ENCODE measurements at places on chromosomes 12 and 14.

- no peak for DNase-seq
These were observed 17.3 kb downstream of the PCNX1 start for GRCh38 chr14:70924521-70924920.

GRCh38 chr12:79737875-79738718 lies 47.3 kb upstream of the PAWR start:
- peak; percentile 47 for DNase-seq

GRCh38 chr12:2115101-2115845 lies 62.5 kb downstream of the CACNA1C start:
- DNase-seq, result no peak

DNA sequence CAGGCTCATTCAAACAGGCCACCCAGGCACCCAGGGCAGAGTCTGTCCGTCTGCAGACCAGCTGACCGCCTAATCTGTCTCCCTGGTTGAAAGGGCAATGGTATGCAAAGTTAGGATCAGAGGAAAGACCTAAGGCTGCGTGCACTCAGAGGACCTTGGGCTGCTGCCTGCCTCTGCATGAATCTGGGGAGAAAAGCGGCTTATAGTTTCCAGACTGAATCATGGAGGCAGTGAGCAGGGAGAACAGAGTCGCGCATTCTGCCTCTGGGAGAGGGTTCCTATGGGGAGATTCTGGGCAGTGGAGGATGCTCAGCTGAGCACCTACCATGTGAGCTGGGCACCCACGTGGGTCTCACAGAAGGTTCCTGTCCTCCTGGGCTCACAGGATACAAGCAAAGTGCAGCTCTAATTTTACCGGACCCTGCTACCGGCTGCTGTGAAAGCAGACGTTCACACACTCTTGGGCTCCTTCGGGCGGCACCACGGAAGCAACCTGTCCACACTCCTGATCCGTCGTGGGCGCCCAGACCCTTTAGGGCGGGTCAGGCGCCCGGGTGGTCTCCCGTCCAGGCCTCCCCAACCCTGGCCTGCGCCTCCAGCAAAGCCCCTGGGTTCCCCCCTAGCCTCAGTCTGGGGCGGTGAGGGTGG lies 772 bp downstream of the SCARB1 start:
- no peak for DNase-seq

DNA sequence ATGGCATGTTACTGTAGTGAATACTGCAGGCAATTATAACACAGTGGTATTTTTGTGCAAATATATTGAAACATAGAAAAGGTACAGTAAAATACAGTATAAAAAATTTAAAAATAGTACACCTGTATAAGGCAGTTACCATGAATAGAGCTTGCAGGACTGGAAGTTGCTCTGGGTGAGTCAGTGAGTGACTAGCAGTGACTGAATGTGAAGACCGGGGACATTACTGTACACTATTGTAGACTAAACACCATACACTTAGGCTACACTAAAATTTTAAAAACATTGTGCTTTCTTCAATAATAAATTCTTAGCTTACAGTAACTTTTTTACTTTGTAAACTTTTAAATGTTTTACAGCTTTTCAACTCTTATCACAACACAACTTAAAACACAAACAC lies 181.7 kb downstream of the GALC start:
- no peak for DNase-seq

GRCh38 chr14:89531661-89532335 lies 114.8 kb upstream of the FOXN3 start:
- no peak for DNase-seq

DNA sequence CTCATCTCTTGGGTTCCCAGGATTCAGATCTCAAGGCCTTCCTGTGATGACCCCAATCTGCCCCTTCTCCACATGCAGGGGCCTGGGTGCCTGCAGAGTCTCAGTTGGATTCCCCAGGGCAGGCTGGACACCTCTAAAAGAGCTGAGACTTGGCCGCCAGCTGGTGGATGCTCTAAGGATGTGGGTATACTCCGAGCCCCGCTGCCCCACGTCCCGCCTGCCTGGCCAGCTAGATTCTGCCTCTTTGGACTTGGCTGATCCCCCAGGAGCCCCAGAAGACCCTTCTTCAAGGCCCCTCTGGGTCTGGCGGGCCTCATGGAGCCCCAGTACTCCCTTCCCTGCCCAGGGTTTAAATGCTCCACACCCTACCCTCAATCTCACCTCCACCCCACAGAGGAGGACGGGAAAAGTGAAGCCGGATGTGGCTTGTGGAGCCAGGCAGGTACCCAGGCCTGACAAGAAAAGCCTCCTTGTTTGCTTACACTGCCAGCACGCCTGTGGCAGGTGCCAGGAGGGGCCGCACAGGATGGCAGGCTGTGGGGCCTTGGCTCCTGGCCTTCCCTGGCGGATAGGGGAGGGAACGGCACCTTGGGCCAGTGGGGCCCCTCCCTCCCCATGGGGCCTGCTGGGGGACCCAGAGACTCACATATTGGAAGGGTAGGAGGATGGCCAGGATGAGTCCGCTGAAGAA lies 15.1 kb downstream of the FAIM2 start:
- DNase-seq, result no peak

GRCh38 chr12:50234347-50234746 lies 49.0 kb downstream of the LIMA1 start:
- no peak for DNase-seq

GRCh38 chr12:113088037-113088436 lies 31.5 kb downstream of the DTX1 start:
- DNase-seq, result no peak

DNA sequence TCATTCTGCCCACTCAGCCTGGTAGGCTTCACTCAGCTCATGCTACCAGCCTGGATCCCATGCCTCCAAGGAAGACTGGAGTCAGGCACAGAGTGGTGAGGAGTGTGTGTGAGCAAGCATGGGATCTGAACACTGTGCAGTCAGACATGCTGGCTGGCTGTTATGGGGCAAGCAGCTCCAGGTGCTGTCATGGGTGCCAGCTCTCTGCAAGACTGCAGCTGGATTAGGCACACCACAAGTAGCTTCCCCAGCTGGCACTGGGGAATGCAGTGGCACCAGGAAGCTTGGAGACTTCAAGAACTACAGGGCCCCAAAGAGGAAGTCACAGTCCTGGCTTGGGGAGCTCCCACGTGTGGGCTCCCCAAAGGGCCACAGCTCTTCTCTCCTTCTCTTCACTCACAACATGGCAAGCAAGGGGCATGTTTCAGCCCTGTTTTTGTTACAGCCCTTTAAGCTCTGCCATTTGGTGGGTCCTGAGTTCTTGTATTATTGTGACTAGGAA lies 202.5 kb downstream of the VRK1 start:
- no peak for DNase-seq

DNA sequence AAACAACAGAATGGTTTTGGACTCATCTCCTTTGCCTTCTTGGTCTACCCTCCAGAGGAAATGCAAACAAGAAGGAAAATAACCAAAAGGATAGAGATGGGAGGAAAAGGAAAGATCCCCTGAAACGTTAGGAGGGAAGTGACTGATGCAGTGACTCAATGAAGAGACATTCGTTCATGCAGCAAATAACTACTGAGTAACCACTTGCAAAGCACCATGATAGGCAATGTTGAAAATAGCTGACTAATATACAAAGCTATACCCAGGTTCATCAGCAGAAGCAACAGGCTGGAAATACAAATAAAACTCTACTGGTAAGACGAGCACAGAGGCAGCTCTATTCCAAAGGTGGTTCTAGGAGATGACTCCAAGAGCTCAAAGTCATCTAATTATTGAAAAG lies 41.8 kb downstream of the R3HDM2 start:
- no peak for DNase-seq

- DNase-seq, result no peak
These were observed 148.2 kb upstream of the LMNTD1 start for GRCh38 chr12:25701290-25701689.

- no peak for DNase-seq
These were observed 9.2 kb downstream of the NDUFA12 start for GRCh38 chr12:94994312-94994711.

GRCh38 chr14:39376667-39377403 lies 55.4 kb downstream of the FBXO33 start:
- DNase-seq, result no peak

- DNase-seq, result peak; percentile 48
These were observed 120.7 kb downstream of the ADGRD1 start for GRCh38 chr12:131074221-131075083.

GRCh38 chr12:51391283-51392123 lies at the start of gene GALNT6:
TSS of gene GALNT6 (minus strand) at chr12:51391406. CDS start at chr12:51379781, 11,625 bp downstream.
- DNase-seq, result no peak

- no peak for DNase-seq
These were observed 357.1 kb upstream of the SFSWAP start for GRCh38 chr12:131353826-131354225.

DNA sequence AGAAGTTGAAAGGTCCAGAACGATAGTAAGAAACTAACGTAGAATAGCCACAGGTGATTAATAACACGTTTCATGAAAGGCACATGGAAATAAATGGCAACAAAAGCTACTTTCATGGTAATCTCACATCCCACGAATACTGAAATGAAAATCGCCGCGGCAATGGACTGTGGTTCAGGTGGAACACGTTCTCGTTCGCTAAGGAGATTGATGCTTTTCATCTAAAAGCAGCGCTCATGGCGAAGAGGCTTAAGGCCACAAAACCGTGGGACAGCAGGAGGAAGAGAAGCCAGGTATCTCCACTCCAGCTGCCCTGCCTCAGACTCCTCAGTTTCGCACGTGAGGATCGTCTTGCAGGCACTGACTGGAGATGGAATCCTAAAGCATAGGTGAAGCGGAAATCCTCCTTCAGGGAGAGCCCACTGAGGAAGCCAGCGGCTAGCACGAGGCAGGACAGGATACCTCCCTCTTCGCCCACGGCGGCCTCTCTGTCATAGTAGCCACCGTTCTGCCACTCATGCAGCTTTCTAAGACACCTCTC lies 696 bp upstream of the GPHN start:
- DNase-seq, result peak; percentile 12

GRCh38 chr14:88225721-88226120 lies 97.3 kb downstream of the KCNK10 start:
- no peak for DNase-seq

- DNase-seq, result no peak
These were observed 80.4 kb downstream of the TTC8 start for GRCh38 chr14:88904864-88905263.

- DNase-seq, result no peak
These were observed 177.4 kb upstream of the HIF1A start for GRCh38 chr14:61517911-61518384.

DNA sequence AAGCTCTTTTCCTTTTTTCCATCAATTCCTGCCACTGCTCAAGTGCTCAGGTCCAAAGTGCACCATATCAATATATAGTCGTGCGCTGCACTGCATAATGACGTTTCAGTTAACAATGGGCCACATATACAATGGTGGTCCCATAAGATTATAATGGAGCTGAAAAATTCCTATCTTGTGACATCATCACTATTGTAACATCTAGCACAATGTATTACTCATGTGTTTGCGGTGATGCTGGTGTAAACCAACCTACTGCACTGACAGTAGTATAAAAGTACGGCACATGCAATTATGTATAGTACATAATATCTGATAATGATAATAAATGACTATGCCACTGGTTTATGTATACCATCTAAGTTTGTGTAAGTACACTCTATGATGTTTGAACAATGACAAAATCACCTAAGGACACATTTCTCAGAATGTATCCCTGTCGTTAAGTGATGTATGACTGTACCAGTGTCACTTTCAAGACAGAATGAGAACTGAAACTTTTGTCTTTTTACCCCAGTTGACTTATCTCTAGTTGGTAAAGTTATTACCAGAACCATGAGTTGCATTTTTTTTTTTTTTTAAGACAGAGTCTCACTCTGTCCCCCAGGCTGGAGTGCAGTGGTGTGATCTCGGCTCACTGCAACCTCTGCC lies 53.7 kb upstream of the INSM2 start:
- no peak for DNase-seq

DNA sequence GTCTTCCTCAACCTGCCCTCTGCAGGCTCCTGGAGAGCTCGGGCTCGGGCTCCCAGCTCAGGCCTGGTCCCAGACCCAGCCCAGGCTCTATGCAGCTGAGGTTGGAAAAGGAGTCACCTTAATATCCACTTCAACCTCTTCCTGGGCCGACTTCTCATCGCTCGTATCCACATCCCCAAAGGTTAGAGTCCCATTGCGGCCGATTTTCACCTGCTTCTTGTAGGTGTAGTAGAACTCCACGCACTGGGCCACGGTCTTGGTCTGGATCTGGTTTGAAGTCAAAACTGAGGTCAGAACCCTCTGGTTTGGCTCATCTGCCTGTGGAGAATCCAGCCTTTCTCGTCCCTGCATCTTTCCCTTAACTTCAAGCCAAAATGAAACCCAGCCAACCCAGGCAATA lies 8.4 kb upstream of the PNMA1 start:
- DNase-seq, result no peak

DNA sequence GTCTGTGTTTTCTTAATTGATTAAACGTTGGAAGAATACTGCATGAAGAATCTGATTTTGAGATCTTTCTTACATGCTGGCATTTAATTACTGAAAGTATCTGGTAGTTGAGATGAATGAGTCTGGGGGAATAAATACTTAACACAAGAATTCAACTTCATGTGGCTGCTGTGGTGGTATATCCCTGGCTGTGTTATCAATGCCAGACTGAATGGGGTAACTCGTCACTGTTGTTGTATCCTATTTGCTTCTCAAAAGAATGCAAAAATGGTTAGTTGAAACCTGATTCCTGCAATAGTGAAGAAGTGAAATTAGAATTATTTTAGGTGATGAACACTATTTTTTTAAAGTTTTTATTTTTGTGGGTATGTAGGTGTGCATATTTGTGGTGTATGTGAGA lies 72.5 kb downstream of the HMGA2 start:
- no peak for DNase-seq

- no peak for DNase-seq
These were observed 1.1 kb upstream of the USP15 start for GRCh38 chr12:62258941-62259630.

DNA sequence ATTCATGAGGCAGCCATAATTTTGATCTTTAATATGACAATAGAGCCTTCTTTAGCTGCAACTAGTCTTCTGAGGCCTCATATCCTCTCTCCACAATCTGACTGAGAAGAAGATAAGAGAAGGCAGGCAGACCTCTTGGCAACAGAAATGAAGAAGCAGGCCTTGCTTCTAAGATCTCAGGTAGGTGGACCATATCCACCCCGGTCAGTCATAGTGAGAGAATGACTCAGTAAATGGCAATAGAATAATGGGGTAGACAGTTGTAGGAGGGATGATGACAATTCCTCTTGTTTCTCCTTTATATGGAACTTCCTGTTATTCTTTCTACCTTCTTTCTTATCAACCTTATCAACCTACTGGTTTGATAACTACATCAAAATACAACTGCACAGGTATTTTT lies 246.7 kb upstream of the G2E3 start:
- no peak for DNase-seq

GRCh38 chr12:27018037-27018436 lies 3.9 kb upstream of the TM7SF3 start:
- no peak for DNase-seq

GRCh38 chr12:26936559-26937442 lies 980 bp downstream of the INTS13 start:
- no peak for DNase-seq

Measured in left kidney (tissue), 8 donors.